ENCODE measurements at places on chromosomes 3 and 15.
A peak's percentile ranks its signal among the peaks of the same experiment; 100 is the strongest.

DNA sequence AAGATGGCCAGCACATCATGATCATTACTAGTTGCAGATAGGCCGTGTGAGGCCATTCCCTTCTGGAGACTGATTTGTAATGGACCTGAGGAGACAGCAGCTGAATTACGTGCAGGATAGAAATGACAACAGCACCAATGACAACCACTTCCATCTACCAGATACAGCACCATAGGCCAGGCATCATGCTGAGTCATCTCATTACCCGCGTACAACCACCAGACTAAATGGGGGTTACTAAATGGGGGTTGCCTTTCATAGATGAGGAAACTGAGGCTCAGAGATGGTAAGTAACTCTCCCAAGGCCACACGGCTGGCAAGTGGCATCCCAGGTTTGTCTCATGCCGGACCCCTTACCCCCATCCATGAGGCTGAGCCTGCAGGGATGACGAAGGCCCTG is 32.8 kb upstream of the FAM107A start:
- no peak for DNase-seq

GRCh38 chr3:173730391-173730790 is 332.8 kb downstream of the NLGN1 start:
- no peak for DNase-seq

- DNase-seq = no peak
Observed at GRCh38 chr15:43702174-43702573, 8.5 kb downstream of the CKMT1A start.

DNA sequence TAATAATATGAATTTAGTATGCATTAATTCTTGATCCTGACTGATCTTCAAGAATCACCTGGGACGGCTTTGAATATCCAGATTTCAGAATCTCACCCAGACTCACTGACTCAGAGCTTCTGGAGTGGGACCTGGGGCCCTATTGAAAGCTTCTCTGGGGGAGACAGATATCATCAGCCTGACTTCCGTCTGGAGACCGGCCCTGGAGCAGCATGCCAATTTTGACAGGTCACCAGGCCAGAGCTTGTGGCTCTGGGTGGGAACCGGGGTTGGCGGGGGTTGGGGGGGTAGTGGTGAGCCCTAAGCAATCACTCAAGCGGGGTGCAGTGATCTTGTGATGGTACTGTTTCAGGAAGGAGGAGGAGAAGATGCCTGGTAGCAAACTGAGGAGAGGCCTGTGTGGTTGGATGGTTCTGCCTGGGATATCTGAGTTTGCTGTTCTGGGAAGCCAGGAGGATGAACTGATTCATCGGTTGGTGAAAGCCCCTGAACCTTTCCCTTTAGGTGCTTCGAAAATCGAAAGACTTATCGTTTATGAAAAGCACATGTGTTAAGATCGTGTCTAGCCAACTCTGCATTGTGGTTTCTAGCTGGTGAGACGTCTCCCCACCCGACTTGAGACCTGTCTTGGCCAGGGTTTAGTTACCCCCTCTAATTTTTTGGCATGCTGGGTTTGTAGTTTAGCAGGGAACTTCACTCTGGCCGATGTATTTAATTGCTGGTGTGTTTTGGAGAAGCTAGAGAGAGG is 263.9 kb upstream of the C2CD4B start:
- no peak for DNase-seq

- DNase-seq = peak; percentile 7
Observed at GRCh38 chr3:174540116-174540908, 318.8 kb upstream of the NAALADL2 start.

GRCh38 chr3:178479860-178480259 is 56.4 kb upstream of the KCNMB2 start:
- no peak for DNase-seq

DNA sequence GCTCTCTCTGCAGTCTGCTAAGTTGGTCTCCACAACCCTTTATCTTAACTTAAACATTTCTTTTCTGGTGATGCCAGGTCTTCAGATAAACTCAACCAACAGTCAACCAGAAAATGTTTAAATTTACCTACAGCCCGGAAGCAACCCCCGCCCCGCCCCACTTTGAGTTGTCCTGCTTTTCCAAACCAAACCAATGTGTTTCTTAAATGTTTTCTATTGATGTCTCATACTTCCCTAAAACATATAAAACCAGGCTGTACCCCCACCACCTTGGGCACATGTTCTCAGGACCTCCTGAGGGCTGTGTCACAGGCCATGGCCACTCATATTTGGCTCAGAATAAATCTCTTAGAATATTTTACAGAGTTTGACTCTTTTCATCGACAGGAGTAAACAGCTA is 13.2 kb upstream of the GPR160 start:
- no peak for DNase-seq

GRCh38 chr3:185831195-185831594 is 6.4 kb upstream of the IGF2BP2 start:
- no peak for DNase-seq

DNA sequence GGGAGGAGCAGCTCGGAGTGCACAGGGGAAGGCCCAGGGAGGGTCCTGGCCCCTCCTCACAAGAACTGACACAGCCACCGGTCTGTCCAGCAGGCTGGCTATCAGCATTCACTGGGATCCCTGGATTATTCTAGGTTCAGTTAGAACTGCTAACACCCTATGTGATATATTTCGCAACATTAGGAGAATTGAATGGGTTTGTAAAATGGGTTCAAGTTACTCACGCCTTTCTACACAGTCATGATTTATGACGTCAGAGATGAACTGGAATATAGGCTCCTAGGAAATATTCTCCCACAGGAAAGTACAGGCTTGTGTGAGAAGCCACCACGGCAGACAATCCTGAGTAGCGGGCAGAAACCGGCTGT is 969 bp upstream of the BSN start:
- no peak for DNase-seq

DNA sequence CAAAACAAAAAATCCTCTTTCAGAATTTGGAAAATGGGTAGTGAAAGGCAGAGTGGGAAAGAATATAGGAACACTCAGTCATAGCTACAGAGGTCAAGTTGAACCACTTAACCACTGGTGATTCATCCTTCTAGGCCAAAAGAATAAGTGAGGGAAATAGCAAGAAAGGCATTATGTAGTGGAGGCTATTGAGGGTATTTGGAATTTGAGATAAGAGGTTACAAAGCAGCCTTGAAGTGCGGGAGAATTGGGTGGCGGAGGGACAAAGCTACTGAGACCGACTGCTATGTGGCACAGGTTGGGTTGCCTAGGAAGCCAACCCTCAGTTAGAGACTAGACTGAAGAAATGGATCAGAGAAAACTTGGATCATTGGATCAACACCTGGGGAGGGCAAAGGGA is 109.5 kb downstream of the SYNPR start:
- DNase-seq = no peak

DNA sequence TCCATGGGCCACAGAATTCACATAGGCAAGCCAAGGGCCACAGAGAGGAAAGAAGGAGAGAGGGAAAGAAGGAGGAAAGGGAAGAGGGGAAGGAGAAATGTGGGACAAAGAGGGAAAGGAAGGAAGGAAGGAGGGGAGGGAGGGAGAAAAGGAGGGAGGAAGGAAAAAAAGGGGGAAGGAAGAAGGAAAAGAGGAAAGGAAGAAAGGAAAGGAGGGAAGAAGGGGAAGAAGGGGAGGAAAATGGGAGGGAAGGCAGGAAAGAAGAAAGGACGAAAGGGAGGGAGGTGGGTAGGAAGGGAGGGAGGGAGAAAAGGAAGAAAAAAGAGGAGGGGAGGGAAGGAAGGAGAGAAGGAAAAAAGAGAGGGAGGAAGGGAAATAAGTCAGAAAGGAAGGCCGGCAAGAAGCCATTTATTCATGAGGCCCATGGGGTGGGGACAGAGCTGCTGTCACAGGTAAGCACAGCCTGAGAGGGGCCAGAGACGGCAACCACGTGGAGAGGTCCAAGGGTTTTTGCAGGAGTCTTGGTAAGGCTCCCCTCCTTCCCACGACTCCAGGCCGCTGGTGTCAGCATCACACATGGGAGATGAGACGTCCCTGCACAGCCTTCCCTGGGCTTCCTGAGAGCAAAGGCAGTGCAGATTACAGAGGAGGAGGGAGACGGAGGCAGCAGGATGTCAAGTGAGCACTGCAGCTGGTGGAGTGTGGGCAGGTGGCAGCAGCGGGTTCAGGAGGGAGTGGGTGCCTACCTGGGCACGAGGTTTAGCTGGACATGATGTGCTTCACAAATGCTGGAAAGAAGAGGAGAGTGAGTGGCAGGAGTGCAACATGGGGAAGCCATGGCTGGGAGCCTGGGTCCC is 5.5 kb downstream of the MYL3 start:
- DNase-seq = no peak

GRCh38 chr3:114299941-114300624 is 6.3 kb downstream of the TIGIT start:
- no peak for DNase-seq

DNA sequence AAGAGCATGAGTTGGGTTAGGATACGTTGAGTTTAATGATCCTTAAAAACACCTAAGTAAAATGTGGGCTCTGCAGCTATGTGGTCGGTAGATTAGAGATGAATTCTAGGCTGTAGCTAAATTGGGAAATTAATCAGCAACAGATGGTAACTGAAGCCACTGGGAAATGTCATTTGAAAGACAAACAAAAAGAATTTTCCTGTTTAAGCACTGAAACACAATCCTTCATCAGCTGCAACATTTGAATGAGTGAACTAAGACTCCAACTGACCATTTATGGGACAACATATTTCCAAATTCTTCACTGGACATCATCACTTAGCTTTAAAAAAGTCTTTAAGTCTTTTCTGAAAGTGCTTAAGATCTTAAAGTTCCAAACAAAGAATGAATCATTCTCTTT is 226.9 kb downstream of the ZNF385D start:
- DNase-seq = no peak

GRCh38 chr3:161647936-161648470 is 151.4 kb downstream of the OTOL1 start:
- no peak for DNase-seq
